ENCODE measurements at places on chromosomes 16 and 17.

DNA sequence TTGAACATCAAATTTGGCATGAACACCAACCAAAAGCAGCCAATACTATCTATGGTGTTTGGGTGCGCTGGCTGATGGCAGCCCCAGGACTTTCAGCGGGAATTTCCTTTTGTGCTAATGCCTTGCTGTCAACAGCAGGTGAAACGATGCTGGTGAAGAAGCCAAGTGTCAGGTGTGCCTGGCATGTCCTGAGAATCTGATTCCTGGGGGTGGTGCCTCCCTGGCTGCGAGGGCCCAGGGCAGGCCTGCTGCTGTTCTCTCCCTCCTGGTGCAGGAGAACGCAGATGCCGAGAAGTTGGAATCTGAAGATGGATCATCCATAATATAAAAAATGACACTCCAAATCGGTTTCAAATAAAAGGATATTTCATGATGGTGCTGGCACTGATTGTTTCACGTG, 62.0 kb upstream of the DNAJA2 start:
- no peak for DNase-seq

GRCh38 chr16:4263504-4264436, 9.1 kb downstream of the TFAP4 start:
- DNase-seq = peak; percentile 97

DNA sequence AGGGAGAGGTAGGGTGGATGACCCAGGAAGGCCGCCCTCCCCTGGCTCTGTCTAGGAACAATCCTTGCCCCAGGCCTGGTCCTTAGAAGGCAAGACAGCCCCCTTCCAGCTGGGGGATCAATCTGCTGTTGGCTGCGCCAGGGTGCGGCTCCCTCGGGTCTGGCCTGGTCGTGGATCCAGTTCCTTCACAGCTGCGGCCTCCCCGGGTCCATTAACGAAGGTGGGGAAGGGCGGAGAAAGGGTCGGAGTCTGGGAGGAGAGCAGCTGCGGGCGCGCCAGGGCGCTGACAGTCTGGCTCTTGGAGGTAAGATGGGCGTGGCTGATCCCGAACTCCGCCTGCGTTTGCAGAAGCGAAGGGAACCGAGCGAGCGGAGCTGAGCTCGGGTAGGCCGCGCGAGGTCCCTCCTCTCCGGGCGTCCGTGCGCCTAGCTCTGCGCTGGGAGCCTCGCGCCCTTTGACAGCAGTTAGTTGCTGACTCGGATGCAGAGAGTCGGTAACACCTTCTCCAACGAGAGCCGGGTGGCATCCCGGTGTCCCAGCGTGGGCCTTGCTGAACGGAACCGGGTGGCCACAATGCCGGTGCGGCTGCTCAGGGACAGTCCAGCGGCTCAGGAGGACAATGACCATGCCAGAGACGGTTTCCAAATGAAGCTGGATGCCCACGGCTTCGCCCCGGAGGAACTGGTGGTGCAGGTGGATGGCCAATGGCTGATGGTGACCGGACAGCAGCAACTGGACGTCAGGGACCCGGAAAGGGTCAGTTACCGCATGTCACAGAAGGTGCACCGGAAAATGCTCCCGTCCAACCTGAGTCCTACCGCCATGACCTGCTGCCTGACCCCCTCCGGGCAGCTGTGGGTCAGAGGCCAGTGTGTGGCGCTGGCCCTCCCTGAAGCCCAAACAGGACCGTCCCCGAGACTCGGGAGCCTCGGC, at the start of gene HSPB9:
Gene HSPB9 (plus strand): TSS at position 434 of the 933 bp plus-strand sequence. CDS start 47 bp downstream, at position 481.
- DNase-seq = no peak

- peak; percentile 69 for DNase-seq
These were observed 28.3 kb upstream of the SLC38A10 start for GRCh38 chr17:81323411-81323868.
